ENCODE measurements at places on chromosomes 1 and 21.
A peak's percentile ranks its signal among the peaks of the same experiment; 100 is the strongest.

DNA sequence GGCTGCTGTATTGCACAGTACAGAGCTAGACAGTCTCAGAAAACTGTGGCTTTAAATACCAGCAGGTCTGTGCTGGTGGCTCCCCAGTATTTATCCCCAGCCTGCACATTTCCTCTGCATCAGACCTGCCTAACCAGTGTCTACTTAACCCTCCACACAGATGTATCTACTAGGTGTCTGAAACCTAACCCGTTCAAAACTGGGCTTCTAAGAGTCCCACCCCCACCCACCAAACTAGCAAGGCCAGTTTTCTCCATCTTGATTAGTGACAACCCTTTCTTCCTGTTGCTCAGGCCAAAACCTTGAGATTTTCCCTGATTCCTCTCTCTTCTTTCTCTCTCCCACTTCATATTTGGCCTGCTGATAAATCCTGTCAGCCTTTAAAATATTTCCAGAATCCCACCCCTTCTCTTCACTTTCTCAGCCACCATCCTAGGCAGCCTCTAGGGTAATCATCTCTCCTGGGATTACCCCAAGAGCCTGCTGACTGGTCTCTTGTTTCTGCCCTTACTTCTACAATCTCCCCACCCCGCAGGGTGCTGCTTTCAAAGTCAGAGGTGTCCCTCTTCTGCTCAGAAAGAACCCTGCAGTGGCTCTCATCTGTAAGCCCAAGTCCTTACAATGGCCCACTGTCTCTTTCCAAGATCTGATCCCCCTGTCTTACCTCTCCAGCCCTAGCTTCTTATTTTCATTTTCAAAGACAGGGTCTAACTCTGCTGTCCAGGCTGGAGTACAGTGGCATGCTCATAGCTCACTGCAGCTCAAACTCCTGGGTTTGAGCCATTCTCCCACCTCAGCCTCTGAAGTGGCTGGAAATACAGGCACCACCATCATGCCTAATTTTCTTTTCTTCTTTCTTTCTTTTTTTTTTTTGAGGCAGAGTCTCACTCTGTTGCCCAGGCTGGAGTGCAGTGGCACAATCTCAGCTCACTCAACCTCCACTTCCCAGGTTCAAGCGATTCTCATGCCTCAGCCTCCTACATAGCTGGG, 45.2 kb downstream of the H3-3A start:
- no peak for DNase-seq

DNA sequence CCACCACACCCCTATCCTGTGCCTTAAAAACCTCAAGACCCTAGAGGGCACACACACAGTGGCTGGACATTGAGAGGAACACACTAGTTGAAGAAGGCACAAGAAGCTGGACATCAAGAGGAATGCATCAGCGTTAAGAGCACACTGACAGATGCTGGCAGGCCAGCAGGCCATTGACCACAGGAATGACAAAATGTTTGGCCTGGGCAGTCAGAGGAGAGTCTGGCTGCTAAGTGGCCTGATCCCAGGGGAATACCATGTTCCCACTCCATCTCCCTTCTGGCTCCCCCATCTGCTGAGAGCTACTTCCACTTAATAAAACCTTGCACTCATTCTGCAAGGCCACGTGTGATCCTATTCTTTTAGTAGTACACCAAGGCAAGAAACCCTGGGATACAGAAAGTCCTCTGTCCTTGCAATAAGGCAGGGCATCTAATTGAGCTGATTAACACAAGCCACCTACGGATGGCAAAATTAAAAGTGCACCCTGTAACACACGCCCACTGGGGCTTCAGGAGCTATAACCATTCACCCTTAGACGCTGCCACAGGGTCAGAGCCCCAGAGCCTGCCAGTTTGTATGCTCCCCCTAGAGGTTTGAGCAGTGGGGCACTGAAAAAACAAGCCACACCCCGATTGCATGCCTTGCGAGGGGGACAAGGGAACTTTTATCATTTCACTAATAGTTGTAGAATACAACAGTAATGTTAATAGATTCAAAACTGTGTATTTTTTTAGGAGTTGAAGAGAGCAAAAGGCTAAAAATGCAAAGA, 1216.1 kb upstream of the NCAM2 start:
- no peak for DNase-seq

GRCh38 chr1:240927821-240928220, 315.9 kb upstream of the GREM2 start:
- no peak for DNase-seq

DNA sequence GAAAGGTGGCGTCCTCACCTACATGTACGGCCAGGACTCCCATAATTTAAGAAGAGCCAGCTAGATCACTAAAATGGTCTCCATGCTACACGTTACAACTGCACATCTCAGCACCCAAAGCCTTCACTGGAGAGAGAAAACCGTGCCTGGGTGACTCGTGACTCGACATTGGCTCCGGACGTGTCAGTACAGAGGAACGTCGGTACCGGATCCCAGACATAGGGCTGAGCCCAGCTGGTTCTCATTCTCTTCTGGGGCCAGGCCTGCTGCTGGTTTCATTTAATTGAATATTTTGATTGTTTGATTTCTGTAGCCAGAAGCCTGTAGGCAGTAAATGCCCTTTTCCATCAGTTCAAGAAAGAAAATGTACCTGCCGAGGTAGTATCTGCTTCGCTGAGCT, 93.1 kb downstream of the HHIPL2 start:
- peak; percentile 38 for DNase-seq

DNA sequence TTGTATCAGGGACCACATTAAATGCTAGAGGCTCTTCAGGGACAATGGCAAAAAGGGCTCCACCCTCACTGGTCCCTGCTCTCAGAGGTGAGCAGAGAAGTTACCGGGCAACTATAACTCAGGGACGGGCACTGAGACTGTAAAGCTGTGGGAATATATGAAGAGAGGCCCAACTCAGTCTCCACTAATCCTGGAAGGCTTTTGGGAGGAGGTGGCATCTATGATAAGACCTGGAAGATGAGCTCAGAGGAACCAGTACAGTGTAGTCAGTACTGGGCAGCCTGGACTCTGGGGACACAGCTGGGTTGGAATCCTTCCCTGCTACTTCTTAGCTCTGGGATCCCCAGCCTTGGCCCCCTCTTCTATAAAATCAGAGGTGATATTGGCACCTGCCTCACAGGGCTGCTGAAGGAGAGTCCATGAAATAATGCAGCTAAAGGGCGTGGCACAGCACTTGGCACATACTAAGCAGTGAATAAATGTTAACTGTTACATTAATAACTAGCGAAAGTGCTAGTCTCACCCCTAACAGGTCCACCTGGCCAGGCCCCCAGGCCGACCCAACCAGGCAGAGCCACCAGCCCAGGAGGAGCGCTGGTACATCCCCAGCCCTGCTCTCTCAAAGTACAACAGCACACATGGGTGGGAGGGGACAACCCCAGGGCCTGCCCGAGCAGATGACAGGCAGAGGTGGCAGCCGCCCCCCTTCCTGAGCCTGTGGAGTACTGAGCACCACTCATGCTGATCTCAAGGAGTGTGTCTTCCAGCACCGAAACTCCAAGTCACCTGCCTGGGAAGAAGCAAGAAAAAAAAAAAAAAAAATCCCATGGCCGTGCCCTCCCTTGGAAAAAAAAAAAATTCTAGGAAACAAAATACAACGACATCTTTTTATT, 62.7 kb downstream of the CASZ1 start:
- no peak for DNase-seq

GRCh38 chr1:242435200-242435599, 89.3 kb downstream of the PLD5 start:
- no peak for DNase-seq

GRCh38 chr1:76835203-76835602, 32.1 kb upstream of the ST6GALNAC5 start:
- DNase-seq = no peak

- no peak for DNase-seq
Observed at GRCh38 chr1:91784616-91785015, 101.3 kb downstream of the TGFBR3 start.

- peak; percentile 91 for DNase-seq
Observed at GRCh38 chr1:85607126-85607920, 26.8 kb downstream of the CCN1 start.

DNA sequence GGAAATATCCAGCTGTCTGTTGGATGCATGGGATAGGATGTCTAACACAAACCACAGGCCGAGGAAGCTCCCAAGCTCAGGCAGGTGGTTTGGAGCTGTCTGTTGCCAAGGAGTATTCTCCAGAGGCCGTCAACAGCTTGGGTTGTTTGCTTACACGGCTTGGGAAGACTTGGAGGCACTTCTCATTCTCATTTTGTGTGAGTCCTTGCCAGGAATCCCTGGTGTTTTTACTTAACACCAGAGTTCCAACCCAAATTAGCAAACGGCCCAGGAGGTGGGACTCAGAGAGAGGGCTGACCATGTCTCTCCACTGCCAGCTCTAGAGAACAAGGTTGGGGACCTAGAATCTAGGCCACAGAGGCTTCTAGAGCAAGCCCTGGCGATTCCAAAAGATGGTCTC, 72.7 kb upstream of the FAM20B start:
- DNase-seq = peak; percentile 80

DNA sequence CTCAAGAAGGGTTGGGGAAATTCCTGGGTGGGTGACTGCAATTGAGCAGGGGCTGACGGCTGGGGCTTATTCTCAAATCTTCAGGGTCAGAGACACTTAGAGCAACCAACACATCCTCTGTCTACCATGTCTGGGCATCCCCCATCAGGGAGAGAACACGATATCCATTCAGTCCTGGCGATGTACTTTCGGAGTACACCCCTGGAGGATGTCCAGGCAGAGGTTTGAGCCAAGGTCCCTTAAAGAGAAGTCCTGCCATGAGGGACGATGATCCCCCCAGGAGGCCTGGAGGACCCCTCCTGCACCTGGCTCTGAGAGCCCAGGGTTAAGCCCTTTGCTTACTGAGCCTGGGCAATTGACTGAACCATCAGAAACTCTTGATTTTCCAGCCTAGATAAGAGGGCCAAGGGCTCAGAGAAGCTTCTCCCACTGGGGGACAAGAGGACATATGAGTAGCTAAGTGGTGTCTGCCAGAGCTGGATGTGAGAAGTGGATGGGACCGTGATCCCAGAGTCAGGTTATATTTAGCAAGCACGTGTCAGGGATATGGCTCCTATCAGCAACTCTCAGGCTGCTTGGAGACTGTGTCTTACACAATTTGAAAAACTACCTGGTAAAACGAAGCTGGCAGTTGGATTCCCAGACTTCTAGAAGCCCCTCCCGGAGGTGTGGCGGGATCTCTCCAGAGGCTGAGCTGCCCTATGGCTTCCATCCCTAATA, 253.3 kb upstream of the VAMP3 start:
- no peak for DNase-seq

GRCh38 chr1:84436876-84437655, 38.8 kb downstream of the DNASE2B start:
- DNase-seq = no peak

DNA sequence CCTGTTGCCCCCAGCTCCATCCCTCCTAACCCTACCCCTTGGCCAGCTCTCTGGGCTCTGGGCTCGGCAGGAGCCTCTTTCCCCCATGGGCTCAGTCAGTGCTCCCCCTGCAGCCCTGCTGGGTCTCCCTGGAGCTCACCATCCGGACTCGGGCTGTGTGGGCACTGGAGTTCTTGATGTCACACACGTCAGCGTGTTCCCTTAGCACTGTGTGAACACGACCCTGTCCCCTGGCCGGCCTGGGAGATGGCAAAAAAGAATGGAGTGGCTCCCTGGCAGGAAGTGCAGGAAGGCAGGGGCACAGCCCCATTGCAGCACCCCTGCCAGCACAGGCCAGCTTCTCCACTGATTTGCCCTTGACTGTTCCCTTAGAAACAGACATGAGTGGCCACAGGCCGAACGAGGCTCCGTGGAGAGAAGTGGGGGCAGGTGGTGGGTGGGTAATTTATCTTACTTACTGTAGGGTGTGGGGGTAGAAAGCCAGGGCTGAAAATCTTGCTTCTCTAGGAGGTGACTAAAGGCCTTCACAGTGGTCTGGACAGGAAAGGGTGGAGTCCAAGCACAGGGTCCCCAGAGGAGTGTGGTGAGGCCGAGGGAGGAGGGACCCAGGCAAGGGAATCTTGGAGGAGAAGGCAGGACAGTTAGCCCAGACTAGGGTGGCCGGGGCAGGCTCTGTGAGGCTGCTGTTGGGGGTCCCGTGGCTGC, 381.7 kb upstream of the VAMP3 start:
- no peak for DNase-seq

DNA sequence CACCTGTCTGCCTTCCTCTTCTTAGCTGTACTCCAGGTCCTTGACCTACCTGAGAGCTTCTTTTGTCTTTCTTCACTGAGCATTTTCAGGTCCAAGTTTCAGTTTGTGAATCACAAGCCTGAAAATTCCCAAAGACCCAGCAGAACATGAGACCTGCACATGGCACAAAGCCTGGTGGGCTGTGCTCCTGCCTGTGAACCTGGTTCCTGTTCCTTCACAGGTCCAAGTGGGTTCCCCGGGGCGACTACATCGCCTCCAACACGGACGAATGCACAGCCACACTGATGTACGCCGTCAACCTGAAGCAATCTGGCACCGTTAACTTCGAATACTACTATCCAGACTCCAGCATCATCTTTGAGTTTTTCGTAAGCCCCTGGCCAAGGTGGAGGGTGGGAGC, 42.1 kb upstream of the SARS1 start:
- DNase-seq = no peak

DNA sequence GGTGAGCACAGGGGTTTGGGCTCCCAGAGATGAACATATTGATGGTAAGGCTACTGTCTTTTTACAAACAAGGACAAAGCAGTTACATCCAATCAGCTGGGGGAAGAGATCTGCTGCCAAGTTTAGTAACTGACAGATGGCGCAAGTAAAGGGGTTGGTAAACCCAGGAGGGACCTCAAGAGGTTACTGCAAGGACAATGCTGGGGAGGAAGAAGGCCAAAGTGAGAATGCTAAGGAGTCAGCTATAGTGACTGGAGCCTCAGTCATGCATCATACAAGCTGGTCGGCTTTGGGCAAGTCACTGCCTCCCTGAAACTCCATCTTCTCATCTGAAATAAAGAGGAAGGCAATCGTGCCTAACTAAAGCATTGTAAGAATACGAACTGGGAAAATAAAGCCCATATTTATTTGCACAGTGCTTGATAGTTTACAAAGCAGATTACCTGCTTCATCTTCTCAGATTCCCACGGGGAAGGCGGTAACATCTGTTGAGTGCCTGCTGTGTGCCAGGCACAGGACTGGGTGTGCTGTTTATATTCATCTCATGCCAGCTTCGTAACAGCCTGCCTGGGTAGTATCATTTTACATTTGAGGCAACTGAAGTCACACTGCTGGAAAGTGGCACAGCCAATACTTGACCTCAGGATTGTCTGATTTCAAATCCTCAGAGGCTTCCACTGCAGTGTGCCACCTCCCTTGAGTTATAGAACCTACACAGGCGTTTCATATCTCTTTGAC, 114.8 kb downstream of the BEND5 start:
- DNase-seq = no peak

DNA sequence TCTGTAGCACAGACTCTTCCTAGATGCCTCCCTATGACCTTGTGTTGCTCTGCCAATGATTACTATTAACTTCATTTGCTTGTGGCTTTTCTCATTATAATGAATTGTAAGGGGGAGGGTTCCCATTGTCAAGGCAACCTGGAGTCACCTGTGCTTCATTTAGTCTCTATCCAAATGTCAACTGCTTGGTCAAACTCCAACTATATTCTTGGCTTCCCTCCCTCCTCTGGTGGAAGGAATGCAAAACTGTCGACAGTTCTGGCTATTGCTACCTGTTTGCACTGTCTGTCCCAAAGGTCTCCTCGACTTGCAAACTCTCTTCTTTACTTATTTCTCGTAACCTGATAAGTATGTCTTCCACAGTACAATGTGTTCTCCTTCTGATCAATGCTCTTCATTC, 100.3 kb downstream of the CACNA1E start:
- DNase-seq = no peak
